GM12892 (cell line): ENCODE measurements at places on chromosomes 1 and 21.
A peak's percentile ranks its signal among the peaks of the same experiment; 100 is the strongest.

DNA sequence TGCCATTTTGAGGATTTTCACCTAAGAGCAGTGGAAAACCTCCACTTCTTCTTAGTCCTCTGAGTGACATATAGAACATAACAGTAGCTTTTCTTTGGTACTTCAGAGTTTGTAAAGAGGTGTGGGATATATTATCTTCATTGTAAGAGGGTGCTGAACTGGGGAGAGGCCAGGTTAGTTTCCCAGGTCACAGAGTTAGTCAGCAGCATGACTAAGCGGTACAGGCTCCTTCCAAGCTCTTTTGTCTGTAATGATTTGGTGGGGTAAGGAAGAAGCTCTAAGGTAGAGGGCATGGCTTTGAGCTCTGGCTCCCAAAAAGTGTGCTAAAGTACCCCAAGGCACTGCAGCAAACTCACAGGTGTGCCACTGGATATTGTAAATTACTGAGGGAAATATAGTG lies 325.0 kb upstream of the PLXNA2 start:
- no peak for DNase-seq

DNA sequence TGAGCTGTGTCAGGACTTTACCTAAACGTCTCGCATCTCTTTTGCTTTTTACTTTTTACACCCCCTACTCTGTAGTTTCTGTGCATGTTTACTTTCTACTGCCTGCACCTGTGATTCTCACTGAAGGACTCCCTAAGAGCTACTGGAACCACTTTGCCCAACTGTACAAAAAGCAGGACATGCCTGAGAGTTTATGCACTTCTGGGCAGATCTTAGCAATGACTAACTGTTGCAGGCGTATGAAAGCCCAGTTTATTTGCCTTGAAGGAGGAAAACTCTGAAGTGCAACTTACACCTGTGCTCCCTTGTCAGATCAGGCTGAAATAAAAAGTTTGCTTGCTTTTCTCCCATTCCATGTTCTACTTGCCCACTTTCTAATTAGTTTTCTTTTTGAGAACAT lies 467.0 kb upstream of the USP24 start:
- DNase-seq, result no peak

DNA sequence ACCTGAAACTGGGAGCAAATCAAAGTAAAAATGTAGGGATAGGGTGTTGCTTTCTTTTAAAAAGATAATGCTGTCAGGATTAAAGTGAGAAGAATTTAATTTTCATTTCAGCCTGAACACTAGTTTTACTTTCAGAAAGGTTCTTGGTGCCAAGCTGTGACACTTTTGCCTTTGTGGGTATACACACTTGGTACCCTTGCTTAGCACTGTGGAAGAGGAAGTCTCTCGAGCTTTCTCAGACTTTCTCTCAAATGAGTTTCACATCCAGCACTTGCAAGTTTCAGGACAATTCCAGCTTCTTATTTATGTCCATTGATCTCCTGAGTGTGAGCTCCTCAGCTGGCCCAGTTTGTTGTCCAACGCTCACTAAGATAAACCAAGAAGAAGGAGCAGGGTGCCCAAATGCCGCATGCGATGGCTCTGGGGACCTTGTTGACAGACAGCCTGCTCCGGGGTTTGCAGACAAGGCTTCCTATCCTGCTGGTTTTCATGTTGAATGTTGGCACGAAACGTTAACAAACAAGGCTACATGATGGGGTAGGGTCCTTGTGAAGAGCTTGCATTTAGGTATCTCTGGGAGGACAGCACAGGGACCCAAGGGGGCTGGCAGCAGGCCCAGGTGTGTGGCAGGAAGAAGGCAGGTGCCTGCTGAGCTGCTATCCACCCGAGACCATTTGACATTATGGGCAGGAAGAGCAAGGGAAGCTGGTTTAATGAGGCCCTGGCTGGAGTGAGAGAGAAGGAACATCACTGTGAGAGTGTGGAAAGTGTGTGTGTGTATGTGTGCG lies 79.7 kb downstream of the POFUT2 start:
- DNase-seq, result no peak

DNA sequence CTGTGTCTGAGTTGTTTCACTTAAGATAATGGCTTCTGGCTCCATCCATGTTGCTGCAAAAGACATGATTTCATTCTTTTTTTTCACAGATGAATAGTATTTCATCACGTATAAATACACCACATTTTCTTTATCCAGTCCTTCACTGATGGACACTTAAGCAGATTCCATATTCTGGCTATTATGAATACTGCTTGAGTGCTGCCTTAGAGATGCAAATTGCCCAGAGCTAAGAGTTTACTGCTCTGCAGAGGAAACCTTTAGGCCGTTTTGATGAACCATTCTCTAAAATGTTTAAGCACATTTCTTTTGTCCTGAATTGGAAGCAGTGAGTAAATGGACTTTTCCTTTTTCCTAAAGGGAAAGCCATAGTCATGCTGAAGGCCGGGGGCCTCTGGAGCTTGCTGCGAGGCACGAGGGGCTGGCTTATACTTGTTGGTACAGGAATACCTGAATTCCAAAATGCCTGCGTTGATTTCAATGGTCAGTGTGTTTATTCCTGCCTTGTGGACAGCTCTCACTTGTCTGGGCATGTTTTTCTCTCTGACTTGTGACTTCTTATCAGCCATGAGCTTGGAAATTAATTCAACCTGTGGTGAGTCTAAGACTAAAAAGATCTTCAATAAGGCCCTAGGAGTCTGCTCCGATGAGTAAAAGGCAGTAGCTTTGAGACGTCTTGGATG lies 201.0 kb upstream of the MAP1LC3C start:
- DNase-seq, result no peak

GRCh38 chr1:58890609-58891008 lies 106.8 kb upstream of the JUN start:
- DNase-seq, result no peak

- DNase-seq, result no peak
Measured at GRCh38 chr1:30515755-30516484, 207.5 kb downstream of the MATN1 start.

GRCh38 chr1:172431721-172432192 lies 11.3 kb downstream of the C1orf105 start:
- no peak for DNase-seq

GRCh38 chr1:94884507-94884906 lies 42.4 kb downstream of the CNN3 start:
- no peak for DNase-seq

GRCh38 chr1:184691719-184692324 lies 62.8 kb downstream of the EDEM3 start:
- DNase-seq, result no peak

DNA sequence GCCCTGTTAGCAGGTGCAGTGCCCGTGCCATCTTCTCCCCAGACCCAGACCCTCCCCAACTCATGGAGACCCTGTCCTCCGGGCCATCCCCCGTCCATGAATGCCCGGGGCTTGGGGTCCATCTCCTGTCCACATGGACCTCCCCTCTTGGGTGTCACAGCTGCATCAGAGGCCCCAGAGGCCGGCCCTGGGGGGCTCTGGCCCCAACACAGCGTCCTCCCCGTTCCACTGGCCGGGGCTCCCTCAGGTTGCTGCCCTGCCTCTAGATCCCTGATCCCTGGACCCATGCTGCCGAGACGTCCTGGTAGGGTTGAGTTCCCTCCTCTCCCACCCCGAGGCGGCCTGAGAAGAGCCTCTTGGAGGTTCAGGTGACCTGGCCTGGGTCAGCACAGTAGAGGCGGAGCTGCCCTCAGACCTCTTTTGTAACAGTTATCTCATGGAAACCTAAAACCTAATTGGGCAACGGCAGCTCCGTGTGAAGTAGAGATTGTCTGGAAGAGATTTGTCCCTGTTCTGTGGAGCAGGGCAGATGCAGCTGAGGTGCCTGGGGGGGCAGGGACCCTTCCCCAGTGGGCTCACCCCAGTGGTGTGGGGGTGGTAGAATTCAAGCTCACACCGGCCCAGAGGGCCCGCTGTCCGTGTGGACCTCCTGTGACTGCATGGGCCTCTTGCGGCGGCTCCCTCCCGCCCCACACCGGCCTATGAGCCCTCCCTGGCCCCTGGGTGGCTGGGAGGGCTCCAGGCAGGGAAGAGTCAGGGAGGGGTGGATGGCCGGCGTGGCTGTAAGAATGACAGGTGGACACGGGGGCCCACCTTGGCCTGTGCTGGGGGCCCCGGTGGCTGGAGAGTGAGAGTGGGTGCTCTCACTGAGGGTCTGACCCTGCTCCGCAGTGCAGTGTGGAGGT lies 56.1 kb downstream of the SKI start:
- no peak for DNase-seq

- no peak for DNase-seq
Measured at GRCh38 chr1:113874012-113874879, 2.7 kb upstream of the PTPN22 start.

DNA sequence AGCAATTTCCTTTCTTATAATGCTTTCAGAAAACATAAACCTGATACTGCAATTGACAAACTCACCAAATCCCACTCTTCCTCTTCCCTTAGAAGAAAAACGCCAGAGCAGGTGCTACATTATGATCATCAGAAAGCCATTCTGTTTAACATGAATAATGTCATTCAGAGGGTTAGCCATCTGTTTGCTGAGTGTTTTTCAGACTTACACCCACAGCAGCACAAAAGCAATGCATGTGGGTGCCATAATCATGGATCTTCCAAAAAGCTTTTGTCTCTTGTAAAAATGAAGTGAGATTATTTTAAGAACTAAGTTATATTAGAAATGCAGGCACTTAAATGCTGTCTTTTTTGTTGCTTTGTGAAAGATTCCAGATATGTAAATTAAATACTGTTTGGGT lies 204.6 kb upstream of the TMPRSS15 start:
- no peak for DNase-seq

DNA sequence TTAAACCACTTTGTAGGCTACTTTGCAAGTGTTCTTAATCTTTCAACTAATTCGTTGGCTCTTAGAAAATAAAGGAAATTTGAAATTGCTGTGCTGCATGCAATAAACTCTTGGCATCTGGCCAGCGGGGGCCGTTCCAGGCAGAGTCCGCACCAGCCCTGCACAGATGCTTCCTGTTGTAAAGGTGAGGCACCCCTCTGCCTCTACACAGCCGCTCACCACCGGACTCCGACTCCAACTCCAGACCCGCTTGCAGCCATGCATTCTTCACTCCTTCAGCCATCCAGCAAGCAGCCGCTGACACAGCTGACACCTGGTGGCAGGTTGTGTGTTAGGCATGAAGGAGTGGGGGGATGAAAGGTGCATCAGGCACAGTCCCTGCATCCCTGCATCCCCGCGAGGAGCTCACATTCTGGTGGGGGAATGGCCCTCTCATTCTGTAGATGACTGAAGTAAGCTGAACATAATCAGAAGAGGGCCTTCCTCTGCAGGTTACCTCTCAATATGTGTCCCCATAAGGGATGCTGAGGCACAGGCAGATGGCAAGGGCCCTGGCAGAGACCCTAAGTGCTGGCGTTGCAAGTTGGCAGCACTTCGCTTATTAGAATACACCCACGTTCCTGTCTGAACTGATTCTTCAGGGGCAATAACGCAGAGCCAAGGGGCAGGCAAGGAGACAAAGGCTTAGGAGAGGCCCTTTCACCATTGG lies 56.8 kb downstream of the GLIS1 start:
- no peak for DNase-seq

GRCh38 chr1:231252336-231252735 lies 11.3 kb downstream of the GNPAT start:
- no peak for DNase-seq

DNA sequence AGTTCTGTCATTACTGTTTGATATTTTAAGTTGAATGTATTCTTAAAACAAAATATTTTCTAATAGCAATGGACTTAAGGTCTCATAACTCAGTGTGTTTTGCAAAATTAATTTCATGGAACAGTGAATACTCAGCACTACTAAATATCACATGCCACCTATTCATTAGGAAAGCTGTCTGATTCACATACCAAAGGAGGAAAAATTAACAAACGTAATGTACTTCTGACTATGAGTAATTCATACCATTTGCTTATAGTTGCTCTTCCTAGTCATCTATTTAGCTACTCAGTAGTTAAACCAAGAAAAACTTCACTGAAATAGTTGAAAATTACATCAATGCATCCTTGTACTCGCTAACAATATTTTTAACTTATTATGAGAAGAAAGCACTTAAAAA lies 35.2 kb downstream of the TP53BP2 start:
- DNase-seq, result no peak

GRCh38 chr21:26169611-26170470 lies 729 bp downstream of the APP start:
- DNase-seq, result peak; percentile 50

- DNase-seq, result no peak
Measured at GRCh38 chr1:241870336-241870735, 22.3 kb downstream of the EXO1 start.

- no peak for DNase-seq
Measured at GRCh38 chr1:55700359-55701130, 485.4 kb upstream of the USP24 start.

DNA sequence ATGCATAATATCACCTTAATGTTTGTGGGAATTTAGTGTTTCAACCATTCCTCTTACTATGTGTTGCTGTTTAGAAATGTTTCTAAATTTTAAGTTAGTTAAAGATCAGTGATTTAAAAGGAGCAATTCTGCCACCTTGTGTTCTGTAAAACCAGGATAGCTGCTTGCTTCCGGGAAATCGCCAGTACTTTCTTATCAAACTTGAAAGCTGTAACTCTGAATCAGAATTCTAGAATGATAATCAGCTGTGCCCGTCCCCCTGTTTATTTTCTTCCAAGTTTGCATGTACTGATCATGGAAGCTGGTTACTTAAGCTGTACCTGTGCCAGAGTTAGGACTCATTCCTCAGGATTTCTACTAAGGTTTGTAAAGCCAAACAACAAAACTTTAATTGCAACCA lies 656.4 kb downstream of the LTN1 start:
- DNase-seq, result no peak

DNA sequence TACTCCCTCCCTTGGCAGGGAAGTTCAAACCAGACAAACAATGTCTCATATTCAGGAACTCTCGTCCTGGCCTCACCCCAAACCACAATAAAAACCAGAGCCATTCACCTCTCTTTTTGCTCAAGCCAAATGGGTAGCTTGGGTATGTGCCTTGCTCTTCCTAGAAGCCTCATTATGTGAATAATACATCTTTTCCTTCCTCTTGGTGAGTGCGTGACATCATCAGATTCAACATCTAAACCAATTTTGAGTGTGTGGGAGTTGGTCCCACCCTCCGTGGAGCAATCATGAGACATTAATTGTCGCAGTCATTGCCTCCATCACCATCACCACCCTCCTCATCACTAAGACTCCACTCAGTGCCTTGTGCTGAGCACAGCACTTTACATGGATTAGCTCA lies 482.9 kb downstream of the PTPRU start:
- DNase-seq, result no peak

GRCh38 chr1:45820788-45821187 lies 17.4 kb downstream of the MAST2 start:
- no peak for DNase-seq

DNA sequence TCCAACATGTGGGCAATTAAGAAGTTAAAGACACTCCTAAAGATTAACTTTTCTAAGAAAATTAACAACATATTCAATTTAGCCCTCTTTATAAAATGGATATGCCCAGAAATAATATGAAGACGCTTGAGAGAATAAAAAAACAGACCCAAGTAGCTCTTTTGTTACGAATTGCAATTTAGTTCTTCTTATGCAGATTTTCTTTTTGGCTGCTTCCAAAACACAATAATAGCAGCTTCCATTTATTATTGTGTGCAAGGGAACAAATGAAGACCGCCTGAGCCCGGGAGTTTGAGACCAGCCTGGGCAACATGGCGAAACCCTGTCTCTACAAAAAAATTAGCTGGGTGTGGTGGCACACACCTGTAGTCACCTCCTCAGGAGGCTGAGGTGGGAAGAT lies 50.4 kb upstream of the BCL10 start:
- DNase-seq, result no peak

- DNase-seq, result peak; percentile 73
Measured at GRCh38 chr1:235093696-235094592, 34.7 kb downstream of the TOMM20 start.
